Bone marrow (tissue), 2 donors: ENCODE measurements at places on chromosomes 7 and 10.

GRCh38 chr10:89591111-89591795 is 53.8 kb downstream of the PANK1 start:
- DNase-seq = no peak

DNA sequence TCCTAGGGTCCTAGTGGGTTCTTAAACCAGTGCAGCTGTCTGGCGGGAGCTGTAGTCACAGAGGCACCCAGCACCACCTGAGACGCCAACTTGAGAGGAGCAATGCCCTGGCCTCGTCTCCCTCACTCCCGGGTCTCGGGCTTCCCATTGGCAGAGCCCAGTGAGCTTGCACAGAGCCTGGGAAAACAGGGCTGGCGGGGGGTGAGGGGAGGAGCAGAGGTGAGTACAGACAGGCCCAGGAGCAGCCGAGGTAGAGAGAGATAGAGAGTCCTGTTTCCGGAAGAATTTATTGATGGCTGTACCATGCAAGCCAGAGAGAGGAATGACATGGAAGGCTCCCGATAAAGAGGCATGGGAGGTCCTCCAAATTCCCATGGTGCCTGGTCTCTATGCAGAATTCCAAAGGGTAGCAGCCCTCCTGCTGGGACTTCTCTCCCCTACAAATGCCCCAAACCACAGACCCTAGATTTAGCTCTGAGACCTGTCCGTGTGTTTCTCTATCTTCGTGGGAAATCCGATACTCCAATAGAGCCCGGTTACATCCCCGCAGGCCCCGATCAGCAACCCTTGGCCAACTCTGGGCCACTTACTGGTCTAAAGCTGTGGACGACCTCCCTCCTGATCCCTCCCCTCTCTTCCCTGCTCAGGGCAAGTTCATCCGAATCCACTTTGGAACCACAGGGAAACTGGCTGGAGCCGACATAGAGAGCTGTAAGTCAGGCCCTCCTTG is 20.3 kb upstream of the MYH16 start:
- DNase-seq = no peak

GRCh38 chr10:119575506-119575905 is 21.3 kb downstream of the TIAL1 start:
- peak; percentile 17 for DNase-seq

DNA sequence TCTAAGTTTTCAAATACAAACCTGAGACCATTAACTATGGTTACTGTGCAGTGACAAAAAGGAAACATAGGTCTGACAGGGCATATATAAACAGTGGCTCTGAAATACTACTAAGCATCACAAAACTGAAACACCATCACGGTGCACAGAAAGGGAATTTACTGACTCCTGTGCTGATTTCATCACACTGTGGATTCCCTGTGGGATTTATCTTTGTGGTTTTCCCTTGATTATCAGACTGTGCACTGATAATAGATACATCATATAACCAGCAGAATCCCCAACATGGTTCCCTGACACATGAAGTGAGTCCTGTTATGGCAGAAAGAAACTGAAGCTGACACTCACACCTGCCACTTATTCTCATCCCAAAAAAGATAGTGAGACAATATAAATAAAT is 676.3 kb upstream of the KCND2 start:
- no peak for DNase-seq

- DNase-seq = peak; percentile 32
Measured at GRCh38 chr10:71244431-71245419, 32.4 kb downstream of the UNC5B start.

DNA sequence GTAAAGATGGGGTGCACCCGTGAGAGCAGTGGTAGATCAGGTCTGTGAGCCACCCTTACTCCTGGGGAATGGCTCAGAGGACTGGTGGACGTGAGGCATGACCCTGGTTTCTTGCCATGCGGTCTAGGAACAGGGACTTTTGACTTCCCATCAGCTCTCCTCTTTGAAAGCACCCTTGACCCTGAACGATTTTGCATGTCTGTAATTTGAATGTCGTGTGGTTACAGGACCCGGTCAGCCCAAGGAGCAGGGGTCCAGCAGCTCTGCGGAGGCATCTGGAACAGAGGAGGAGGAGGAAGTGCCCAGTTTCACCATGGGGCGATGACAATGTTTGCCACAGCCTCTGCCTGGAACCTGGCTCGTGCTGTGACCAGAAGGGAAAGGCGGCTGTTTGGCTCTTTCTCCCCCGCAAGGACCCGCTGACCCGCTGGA is 8.6 kb upstream of the ORAI2 start:
- peak; percentile 28 for DNase-seq

DNA sequence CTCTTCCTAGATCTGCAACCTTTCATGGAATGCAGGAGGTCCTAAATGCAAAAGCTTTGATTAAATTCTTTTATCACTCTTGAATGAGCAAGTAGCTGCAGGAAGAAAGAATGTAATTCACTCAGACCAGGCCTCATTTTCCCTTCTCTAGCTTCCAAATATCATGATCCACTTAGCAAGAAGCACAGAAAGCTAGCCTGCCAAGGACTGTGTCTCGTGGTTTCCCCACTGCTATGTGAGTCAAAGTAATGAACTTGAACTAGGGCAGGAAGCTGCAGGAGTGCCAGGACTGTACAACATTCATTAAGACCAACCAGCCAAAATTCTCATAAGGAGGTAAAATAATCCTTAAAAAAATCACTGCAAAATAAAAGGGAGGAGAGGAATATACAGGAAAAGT is 379.2 kb downstream of the CALN1 start:
- DNase-seq = no peak

GRCh38 chr10:116080553-116080952 is 192.5 kb downstream of the GFRA1 start:
- no peak for DNase-seq

DNA sequence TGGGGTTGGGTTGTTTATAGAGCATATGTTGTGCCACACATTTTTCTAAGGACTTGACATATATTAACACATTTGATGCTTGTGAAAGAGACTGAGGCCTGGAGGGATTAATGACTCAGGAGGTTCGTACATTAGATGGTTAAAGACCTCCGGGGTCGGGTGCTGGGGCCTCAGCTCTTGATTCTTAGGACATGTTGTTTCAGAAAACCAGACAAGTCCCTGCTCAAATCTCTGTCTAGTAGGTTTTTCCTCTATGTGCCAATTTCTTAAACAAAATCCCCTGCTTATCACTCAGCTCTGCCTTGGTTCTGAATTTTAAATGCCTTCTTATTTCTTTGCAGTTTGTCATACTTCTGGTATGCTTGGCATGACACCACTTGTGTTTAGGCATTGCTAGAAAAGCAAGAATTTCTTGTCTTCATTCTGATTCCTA is 5.8 kb downstream of the UPP1 start:
- no peak for DNase-seq

DNA sequence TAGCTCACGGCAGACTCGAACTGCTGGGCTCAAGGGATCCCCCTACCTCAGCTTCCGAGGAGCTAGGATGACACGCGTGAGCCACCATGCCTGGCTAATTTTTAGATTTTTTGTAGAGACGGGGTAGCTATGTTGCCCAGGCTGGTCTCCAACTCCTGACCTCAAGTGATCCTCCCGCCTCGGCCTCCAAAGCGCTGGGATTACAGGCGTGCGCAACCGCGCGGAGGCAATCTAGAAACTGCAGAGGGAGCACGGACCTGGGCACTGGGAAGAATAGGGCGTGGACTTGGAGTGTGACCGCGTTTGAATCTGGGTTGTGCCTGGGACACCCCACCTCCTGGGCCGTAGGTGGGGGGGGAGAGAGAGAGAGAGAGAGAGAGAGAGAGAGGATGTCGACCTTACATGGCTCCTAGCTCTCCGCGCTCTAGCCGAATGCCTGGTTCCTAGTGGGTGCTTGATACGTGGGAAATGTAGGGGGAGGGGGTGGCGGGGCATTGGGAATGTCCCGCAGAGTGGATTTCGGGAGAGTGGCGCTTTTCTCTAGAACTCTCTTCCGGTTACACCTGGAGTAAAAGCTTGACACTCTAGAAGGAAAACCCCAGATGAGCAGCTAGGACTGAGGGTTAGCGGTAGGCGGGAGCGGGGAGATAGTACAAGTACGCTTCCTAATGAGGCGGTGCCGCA is 1.2 kb upstream of the MAP3K8 start:
- no peak for DNase-seq

DNA sequence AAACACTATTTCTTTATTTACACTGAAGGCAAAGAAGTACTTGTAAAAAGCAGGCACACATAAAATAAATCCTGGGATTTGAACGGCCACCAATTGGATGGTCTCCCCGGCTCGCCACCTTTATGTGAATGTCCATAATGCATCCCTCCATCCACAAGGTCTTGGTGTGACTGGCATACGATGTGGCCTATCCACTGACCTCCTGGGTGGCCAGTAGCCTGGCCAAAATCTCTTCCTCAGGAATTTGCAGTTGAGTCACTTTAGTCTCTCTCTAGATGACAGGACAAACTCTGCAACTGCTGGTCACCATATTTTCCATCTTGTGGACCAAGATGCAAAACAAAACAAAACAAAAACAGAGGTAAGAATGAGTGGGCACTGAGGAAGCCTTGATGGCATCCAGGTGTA is 39.1 kb downstream of the CDK1 start:
- no peak for DNase-seq

- no peak for DNase-seq
Measured at GRCh38 chr10:111082102-111082975, 5.5 kb downstream of the ADRA2A start.

DNA sequence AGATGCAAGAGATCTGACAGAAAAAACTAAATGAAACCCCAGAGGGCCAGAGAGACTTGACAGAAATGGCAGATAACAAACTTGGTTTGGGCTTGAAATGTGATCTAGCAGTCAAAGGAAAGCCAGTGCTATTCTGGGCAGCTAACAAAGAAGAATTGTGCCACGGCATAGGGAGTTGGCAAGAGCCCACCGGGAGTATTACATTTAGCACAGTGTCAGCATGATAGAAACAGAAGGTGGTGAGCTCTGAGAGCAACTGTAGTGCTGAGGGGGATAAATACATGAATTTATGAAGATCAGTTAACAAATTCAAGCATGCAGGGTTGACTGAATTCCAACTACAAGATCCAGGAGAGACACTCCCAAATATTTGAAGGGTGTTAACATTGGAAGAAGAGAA is 91.1 kb downstream of the AHCYL2 start:
- no peak for DNase-seq

- DNase-seq = no peak
Measured at GRCh38 chr7:6252341-6252746, 20.1 kb downstream of the CYTH3 start.

GRCh38 chr7:69932034-69932628 is 333.9 kb downstream of the AUTS2 start:
- peak; percentile 7 for DNase-seq

- no peak for DNase-seq
Measured at GRCh38 chr7:133511708-133512107, 258.8 kb downstream of the EXOC4 start.

- no peak for DNase-seq
Measured at GRCh38 chr10:70106958-70107791, 25.4 kb downstream of the AIFM2 start.

GRCh38 chr10:112191041-112191590 is 7.6 kb upstream of the GPAM start:
- no peak for DNase-seq

- DNase-seq = no peak
Measured at GRCh38 chr7:120973849-120974248, 14.7 kb upstream of the CPED1 start.

DNA sequence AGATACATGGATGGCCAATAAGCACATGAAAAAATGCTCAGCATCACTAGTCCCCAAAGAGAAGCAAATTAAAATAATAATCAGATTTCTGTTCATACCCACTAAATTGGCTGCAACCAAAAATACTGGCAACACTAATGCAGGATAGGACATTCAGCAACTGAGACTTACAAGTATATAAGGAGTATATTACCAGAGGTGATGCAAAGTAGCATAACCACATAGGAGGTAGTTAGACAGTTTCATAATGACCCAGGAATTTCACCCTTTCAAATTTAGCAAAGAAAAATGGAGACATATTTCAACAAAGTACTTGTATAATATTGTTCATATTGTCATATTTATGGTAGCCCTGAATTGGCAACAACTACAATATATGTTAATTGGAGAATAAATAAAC is 727.8 kb downstream of the GRID1 start:
- no peak for DNase-seq

DNA sequence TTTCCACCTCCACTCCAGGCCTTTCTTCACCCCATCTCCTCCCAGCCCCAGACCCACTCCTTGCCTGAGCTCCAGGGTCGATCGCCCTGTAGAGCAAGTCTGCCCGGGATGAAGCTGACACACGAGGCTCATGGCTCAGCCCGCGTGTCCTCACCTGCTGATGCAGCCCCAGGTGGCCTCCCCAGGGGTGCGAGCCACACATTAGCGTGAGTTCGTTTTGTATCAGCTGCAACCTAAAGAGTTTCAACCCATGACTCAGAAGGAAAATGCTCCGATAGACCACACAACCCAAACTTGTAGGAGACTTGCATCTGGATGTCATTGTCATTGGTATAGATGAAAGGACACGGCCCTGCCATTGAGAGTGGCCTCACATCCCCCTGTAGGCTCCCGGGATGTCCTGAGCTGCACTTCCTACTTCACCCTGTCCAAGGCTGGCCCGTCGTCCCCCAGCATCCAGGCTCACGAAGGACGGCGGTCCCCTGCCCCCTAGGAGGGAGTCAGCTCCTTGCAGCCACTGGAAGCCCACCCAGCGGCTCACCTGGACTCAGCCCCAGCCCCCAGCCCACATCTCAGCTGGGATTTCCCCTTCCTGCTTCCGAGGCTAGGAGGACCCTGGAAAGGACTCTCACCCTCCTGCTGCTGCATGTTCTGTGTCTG is 97.7 kb downstream of the HTR5A start:
- no peak for DNase-seq

DNA sequence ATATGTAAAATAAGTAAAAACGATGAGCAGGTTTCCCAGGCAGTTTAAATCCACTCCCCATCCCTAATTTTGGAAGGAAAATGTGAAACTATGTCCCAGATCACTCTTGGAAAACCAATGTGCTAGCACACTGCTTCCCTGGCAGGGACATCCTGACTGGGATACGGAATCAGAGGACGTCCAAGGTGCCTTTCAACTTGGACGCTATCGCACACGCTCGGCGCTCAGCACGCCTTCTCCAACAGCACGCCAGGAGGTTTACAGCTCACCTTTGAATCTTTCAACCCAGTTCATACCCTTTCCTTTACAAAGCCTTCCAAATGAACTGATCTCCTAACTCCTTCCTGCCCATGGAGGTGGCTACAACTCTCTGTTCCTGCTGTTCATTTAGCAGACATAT is 47.1 kb downstream of the BEND7 start:
- no peak for DNase-seq

DNA sequence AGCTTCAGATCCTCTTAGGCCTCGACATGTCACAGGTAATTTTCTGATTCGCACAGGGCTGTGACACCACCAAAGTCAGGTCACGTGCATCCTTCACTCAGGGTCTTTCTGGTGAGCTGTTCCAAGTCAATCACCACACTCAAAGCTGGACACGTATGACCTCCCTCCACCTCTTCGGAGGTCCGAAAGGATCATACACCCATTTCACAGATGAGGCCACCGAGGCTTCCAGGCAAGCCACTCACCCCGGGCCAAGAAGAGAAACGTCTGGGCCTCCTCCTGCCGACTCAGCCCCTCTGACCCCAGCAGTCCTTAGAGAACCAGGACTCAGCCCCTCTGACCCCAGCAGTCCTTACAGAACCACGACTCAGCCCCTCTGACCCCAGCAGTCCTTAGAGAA is 74.6 kb downstream of the FOXL3 start:
- no peak for DNase-seq

- DNase-seq = peak; percentile 56
Measured at GRCh38 chr10:103451831-103452505, at the start of gene CALHM2. Gene CALHM2, minus strand, starts transcription at chr10:103452370. Its CDS starts 2,429 bp downstream, at chr10:103449941.
